Activated CD4-positive, alpha-beta memory T cell treated with anti-CD3 and anti-CD28 coated beads, Interleukin-2, amount 10 ng/mL, durations not matched to agents 7 days and 5 days (primary cell): ENCODE measurements at places on chromosomes 13 and 19. TPM values are rescaled to one million over a fixed set of nuclear protein-coding genes. Genes with fewer than 3 reads are reported as not detected.

Gene ZNF471
- 0.28 TPM for total RNA-seq

Gene ADGRE3
- total RNA-seq: not detected

Gene APLP1
- total RNA-seq: 1.1 TPM

Gene DPF1
- 0.55 TPM for total RNA-seq

- no peak overlapping the region for H3K4me3 ChIP-seq
- DNase-seq: no peak
- peaks cover 24% of the 10 kb centered on the region for H3K27me3 ChIP-seq
- H3K27ac ChIP-seq: no peak overlapping the region
- no peaks in the 10 kb centered on the region for H3K36me3 ChIP-seq
- H3K4me1 ChIP-seq: no peaks in the 10 kb centered on the region
Measured at GRCh38 chr13:20241593-20241992, 9.5 kb upstream of the GJB6 start.

DNA sequence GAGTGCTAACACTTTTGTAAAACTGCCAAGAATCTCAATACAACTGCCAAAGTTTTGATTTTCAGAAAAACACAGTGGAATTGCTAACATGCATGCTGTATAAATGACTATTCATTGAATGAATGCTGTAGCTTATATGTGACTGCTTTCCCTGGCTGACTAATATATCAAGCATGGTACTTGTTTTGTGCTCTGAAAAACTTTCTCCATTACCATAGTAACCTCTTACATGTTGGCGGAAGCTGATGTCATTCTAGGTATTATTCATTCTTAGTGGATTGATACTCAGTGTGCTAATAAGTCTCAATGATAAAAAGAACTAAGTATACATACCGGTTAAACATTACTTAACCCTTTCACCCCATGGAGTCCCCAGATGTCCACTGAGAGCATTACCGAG lies 166.1 kb upstream of the MYO16 start:
- H3K27me3 ChIP-seq: no peaks in the 10 kb centered on the region
- H3K36me3 ChIP-seq: no peaks in the 10 kb centered on the region
- H3K4me3 ChIP-seq: no peak overlapping the region
- no peaks in the 10 kb centered on the region for H3K4me1 ChIP-seq
- DNase-seq: no peak

- H3K4me1 ChIP-seq: peaks cover 24% of the 10 kb centered on the region
- peak overlapping the region; percentile 74 for H3K27ac ChIP-seq
- DNase-seq: peak; percentile 49
- peaks cover 20% of the 10 kb centered on the region for H3K27me3 ChIP-seq
- H3K36me3 ChIP-seq: peaks cover 25% of the 10 kb centered on the region
Measured at GRCh38 chr19:51448411-51449016, 9.7 kb downstream of the SIGLEC8 start.

GRCh38 chr13:114019367-114019766 lies 45.5 kb upstream of the C13orf46 start:
- H3K4me1 ChIP-seq: peaks cover 4% of the 10 kb centered on the region
- DNase-seq: peak; percentile 39
- no peaks in the 10 kb centered on the region for H3K27me3 ChIP-seq
- H3K36me3 ChIP-seq: peaks cover 62% of the 10 kb centered on the region
- H3K27ac ChIP-seq: no peak overlapping the region

- DNase-seq: no peak
- no peak overlapping the region for H3K27ac ChIP-seq
- H3K4me3 ChIP-seq: no peak overlapping the region
- no peaks in the 10 kb centered on the region for H3K4me1 ChIP-seq
Measured at GRCh38 chr19:11806354-11807098, 7.5 kb upstream of the ZNF440 start.

DNA sequence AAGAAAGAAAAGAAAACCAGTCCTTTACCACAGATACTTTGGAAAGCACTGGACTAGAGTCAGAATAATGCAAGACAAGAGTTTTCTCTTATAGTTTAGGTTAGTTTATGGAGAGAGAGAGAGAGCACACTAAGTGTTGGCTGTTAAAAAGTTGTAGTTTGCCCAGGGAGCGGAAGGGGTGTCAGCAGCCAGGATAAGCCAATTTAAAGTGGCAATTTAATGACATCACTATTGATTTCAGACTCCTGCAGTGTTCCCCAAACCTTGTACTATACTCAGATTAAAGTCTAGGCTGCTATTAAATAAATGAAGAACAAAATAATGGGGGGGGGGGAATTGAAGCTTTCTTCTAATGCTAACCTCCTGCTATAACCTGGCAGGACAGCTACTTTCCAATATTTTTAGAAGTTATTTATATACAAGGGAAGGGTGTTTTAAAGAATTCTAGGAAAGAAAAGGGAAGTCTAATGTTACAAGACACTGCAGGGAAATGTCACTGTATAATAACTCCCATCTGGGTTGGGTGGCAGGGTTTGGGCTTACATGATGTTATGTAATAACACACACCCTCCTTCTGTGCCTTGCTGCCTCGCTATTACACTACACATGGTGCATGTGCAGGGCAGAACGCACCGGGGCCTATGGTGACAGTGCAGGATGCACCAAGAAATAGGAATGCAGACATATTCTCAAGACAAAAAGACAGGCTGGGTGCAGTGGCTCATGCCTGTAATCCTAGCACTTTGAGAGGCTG lies 19.9 kb downstream of the TPT1 start:
- no peaks in the 10 kb centered on the region for H3K36me3 ChIP-seq
- no peak overlapping the region for H3K4me3 ChIP-seq
- H3K27ac ChIP-seq: no peak overlapping the region
- peaks cover 1% of the 10 kb centered on the region for H3K27me3 ChIP-seq

DNA sequence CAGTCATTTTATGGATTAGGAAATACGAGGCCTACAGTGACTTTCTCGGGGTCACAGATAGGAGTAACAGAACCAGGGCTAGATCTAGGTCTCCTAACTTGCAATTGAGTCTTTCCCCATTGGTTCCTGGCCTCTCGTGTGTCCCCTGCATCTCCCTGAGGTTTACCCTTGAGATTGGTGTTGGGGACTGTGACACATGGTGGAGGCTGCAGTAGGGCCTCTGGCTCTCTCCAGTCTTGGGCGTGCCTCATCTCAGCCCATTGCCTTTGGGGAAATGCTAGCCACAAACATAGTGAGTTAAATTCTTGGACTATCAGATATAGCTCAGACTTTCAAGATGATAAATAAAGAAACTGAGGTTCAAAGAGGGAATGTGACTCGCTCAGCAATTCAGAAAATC lies 212.1 kb downstream of the KCNRG start:
- DNase-seq: no peak
- H3K36me3 ChIP-seq: peaks cover 6% of the 10 kb centered on the region
- H3K4me3 ChIP-seq: no peak overlapping the region
- H3K27ac ChIP-seq: no peak overlapping the region

DNA sequence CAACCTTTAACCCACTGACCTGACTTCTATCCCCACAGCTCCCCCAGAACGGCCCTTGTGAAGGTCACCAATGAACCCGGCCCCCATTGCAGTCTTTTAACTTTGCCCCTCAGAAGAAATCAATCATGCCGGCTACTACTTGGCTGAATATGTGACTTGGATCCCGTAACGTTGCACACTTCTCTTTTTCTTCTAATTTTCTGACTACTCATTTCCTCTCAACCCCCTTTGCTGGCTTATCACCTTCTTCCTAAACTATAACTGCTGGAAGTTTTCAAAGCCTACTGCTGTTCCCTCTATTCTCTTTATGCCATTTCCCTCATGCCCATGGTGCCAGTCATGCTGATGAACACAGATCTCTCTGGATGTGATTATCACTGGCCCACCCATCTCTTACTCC lies 367.6 kb downstream of the DNAJC15 start:
- H3K27ac ChIP-seq: no peak overlapping the region
- peaks cover 4% of the 10 kb centered on the region for H3K27me3 ChIP-seq
- H3K4me3 ChIP-seq: no peak overlapping the region
- no peaks in the 10 kb centered on the region for H3K36me3 ChIP-seq

- peaks cover 68% of the 10 kb centered on the region for H3K4me1 ChIP-seq
- peaks cover 27% of the 10 kb centered on the region for H3K36me3 ChIP-seq
- H3K4me3 ChIP-seq: peak overlapping the region; percentile 18
Measured at GRCh38 chr19:13159713-13160112, 9.5 kb downstream of the IER2 start.

DNA sequence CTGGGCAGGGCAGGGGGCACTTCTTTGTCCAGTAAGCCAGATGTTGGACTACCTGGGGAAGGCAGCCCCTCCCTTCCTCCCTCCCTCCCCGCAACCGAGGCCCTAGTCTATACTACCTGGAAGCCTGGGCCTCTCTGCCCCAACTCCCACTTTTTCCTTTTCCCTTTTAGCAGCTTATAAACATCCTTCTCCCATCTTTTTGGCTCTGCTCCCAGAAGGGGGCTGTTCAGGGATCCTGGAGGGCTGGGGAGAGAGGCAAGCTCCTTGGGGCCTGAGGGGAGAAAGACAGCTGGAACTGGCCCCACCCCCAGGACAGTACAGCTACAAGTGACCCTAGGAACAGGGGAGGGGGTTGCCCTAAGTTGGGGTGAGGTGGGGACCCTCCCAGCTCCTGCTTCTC lies 44.9 kb downstream of the LYL1 start:
- no peaks in the 10 kb centered on the region for H3K36me3 ChIP-seq
- H3K4me3 ChIP-seq: no peak overlapping the region
- H3K27me3 ChIP-seq: peaks cover 23% of the 10 kb centered on the region
- H3K4me1 ChIP-seq: peaks cover 7% of the 10 kb centered on the region
- H3K27ac ChIP-seq: no peak overlapping the region

DNA sequence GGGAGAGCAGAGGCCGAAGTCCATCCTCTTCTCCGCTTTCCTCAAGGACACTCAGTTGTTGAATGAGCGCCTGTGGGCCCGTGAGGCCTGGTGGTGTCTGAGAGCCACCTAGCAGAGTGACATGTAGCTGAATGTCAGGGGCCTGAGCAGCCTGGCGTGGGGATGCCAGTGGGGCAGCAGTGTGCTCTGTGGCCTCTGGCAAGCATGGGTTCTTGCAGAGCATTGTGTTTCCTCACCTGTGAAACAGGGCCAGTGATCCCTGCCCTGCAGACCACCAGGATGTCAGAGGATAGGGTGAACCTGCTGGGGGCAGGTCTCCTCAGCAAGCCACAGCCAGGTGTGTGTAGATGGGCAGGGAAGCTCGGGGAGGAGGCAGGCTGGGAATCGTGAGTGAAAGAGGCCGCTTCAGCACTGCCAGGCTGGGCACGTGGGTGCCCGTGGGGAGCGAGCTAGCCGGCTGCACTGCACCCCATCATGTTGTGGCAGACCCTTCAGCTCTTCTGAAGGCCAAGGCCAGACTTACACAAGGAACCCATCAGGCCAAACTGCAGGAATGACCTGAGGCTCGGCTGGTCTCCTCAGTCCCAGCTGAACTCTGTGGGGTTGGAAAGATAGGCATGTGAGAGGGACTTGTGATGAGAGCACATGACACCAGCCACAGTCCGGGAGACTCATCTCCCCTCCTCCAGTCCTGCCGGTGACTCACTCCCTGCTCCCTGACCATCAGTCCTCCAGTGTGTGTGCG lies 5.0 kb downstream of the PPP1R37 start:
- no peak overlapping the region for H3K4me3 ChIP-seq
- no peak for DNase-seq
- peaks cover 10% of the 10 kb centered on the region for H3K36me3 ChIP-seq
- H3K27ac ChIP-seq: no peak overlapping the region

DNA sequence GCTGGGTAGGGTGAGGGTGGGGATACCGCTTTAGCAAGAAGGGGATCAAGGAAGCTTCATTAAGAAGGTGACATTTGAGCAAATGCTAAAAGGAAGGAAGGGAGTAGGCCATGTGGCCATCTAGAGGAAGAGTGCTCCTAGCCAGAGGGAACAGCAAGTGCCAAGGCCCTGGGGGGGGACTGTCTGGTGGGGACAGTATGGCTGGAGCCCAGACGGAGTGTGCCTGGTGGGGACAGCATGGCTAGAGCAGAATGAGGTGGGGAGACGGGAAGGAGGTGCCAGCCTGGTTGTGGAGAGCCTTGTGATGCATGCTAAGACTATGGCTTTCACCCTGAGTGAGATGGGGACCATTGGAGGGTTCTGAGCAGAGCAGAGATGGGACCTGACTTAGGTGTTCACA lies 2.1 kb upstream of the TGFB1 start:
- H3K36me3 ChIP-seq: peaks cover 26% of the 10 kb centered on the region
- H3K4me1 ChIP-seq: peaks cover 54% of the 10 kb centered on the region
- H3K4me3 ChIP-seq: no peak overlapping the region
- no peaks in the 10 kb centered on the region for H3K27me3 ChIP-seq
- H3K27ac ChIP-seq: peak overlapping the region; percentile 84
